Posterior cingulate gyrus (tissue), 11 donors: ENCODE measurements at places on chromosomes 4 and X.

GRCh38 chrX:39258331-39258730 is 457.1 kb downstream of the MID1IP1 start:
- DNase-seq = no peak

GRCh38 chr4:111632641-111633151 is 512.6 kb upstream of the FAM241A start:
- no peak for DNase-seq

DNA sequence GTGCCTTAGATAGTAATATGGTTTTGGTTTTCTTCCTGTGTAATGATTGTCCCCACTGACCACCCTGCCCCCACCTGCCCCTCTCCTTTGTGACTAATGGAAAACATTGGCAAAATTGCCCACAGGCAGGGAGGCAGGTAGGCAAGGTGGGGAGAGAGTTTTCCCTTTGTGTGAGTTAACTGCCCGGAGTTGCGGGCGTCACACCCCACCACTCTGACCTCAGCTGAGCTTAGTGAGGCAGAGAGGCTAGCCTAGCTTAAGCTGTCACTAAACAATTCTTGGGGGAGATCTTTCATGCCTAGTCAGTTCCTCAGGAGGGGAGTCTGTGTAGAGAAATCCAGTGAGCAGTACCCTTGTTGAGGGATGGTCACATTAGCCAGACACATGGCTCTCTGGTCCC is 245.3 kb downstream of the BCOR start:
- DNase-seq = no peak

- DNase-seq = no peak
Measured at GRCh38 chr4:158316264-158316663, 106.0 kb downstream of the TMEM144 start.

DNA sequence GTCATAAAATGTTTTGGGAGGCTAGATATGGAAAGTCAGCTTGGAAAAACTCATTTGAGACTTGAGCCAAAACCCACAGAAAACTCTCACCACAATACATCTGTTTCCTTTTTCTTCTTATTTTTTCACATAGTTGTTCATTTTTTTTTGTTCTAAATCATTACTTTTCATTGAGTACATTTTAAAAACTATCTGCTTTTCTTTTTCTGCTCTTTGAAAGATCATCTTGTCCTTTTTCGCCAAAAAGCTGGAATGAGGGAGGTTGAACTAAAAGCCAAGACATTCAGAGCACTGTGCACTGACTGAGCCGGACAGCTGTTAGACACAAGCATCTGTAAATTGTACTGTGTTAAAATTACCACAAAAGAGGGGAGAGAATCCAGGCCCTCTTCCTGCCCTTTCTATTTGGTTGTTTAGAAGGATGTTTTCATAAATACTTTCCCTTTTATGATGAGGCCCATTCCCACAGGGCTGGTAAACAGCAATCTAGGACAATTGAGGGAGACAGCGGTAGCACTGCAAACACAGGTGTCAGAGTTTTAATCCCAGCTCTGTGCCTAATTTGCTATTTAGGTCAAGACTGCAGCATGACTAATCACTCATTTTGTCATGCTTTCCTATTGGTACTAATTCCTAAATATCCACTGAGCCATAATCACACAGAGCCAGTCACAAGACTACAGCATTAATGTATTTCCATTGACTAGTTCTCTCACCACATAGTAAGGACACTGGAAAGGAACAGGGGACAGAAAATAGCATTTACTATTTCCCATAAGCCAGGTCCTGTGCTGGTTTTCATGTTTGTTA is 7.3 kb upstream of the RNF150 start:
- DNase-seq = no peak

DNA sequence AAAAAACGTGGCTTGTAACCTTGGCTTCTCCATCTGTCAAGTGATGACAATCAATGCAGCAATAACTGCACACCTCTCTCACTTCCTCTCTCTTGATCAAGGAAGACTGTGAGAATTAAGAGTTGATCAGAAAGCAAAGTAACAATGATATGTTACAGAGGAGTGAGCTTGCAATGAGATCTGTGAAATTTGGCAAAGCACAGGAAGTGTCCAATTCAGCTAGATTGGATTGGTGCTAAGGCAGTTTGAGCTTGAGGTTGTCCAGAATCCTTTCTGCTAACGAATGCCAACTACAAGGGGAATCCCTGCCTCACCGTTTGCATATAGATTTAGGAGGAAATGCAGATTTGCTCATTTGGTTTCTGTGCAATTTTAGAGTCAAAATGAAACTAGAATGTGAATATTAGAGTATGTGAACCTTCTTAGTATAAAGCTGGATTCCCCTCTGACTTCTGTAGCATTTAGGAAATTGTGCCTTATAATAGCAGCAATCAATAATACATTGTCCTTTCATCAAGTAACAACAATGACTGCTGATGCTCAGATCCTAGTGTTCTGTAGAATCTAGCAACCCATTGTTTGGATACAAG is 346.4 kb downstream of the PTTG2 start:
- DNase-seq = no peak

DNA sequence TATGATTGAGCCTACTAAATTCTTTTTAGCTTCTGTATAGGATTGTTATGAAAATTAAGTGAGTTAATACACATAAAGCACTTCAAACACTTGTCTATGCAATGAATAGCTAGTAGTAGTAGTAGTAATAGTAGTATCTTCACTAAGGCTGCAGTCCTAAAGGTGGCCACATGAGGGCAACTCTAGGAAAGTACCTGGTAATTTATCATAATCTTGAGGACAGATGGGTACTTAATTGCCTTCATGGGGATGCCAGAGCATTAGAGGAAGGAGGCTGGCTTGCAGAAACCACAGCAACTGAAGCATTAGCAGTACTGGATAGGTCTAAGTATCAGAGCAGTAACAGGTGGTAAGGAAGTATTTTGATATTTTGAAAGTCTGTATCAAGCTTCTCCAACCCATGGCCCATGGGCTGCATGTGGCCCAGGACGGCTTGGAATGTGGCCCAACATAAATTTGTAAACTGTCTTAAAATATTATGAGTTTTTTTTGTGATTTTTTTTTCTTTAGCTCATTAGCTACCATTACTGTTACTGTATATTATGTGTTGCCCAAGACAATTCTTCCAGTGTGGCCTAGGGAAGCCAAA is 17.3 kb downstream of the NIPAL1 start:
- DNase-seq = no peak

DNA sequence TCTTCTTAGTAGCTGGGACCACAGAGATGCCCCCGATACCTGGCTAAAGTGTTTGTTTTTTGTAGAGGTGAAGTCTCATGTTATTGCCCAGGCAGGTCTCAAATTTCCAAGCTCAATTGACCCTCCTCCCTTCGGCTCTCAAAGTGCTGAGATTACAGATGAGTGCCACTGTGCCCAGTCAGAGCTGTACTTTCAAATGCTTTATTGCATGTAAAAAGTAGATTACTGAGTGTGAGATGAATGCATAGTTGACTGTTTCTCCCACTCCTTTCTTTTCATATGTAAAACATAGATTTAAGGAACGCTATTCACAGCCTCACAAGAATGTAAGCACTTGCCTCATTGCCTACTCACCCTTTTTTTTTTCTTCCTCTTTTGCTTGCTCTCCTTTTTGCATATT is 984.4 kb upstream of the PABPC4L start:
- no peak for DNase-seq

GRCh38 chrX:151536571-151536970 is 26.9 kb upstream of the PASD1 start:
- DNase-seq = no peak

- DNase-seq = no peak
Measured at GRCh38 chr4:87783781-87784180, 15.6 kb upstream of the IBSP start.

GRCh38 chr4:105059337-105059736 is 87.3 kb upstream of the TET2 start:
- no peak for DNase-seq

DNA sequence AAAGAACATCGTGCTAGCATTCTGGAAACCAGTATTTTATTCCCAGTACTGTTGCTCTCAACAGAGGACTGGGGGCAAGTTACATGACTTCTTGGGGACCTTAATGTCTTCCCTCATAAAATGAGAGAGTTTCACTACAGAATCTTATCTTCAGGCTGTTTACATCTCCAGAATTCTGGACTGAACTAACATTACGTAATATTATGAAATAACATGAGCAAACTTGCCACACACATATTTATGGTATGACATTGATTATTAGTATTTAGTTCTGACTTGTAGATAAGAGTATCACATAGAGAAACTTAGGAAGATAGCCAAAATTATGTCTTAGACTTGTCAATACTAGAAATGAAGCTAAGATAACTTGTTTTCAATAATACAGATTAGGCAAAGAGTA is 68.0 kb downstream of the NFKB1 start:
- no peak for DNase-seq

DNA sequence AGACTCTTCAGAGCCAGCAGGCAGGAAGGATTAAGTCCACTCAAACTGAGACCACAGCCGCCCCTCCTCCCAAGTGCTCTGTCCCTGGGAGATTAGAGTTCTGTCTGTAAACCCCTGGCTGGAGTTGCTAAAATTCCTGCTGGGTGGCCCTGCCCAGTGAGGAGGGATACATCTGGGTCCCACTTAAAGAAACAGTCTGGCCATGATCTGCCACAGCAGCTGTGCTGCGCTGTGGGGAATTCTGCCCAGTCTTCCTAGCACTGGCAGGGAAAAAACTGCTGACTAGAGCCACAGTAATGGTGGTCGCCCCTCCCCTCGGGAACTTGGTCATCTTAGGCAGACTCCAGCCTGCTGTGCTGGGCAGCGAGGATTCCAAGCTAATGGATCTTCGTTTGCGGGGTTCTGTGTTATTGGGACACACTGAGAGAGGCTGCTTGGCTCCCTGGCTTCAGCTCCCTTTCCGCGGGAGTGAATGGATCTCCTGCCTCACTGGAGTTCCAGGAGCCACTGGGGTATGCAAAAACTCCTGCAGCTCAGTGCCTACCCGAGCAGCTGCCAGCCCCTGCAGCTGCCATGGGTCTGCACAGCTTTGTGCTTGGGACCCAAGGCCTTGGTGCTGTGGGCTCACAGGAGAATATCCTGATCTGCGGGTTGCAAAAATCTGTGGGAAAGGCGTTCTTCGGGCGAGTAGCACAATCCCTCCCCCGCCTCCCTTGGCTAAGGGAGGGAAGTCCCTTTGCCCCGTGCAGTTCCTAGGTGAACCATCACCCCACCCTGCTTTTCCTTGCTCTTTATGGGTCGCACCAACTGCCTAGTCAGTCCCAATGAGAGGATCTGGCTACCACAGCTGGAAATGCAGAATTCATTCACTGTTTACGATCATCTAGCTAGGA is 15.7 kb downstream of the ZXDB start:
- peak; percentile 73 for DNase-seq

DNA sequence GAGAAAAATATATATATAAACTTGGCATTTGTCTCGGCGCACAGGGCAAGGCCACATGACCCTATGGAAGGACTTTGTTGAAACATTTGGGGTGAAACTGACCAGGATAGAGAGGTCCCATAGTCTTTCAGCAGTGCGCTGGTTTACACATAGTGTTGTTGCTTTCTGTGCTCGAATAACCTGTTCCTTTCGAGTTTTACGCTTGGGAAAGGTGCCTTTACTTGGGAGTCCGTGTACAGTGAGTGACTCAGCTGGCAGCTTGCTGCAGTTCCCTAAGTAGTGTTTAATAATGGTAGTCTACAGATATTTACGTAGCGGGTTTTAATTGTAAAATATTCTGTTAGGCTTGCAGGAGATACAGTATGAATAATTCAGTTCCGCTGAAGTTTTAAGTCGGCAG is 578 bp downstream of the APOOL start:
- DNase-seq = no peak

- DNase-seq = no peak
Measured at GRCh38 chrX:6131287-6131686, 97.4 kb downstream of the NLGN4X start.

- no peak for DNase-seq
Measured at GRCh38 chr4:180710628-180711337, 1532.4 kb upstream of the TENM3 start.

GRCh38 chr4:122548886-122549630 is 71.8 kb downstream of the IL21 start:
- DNase-seq = no peak

DNA sequence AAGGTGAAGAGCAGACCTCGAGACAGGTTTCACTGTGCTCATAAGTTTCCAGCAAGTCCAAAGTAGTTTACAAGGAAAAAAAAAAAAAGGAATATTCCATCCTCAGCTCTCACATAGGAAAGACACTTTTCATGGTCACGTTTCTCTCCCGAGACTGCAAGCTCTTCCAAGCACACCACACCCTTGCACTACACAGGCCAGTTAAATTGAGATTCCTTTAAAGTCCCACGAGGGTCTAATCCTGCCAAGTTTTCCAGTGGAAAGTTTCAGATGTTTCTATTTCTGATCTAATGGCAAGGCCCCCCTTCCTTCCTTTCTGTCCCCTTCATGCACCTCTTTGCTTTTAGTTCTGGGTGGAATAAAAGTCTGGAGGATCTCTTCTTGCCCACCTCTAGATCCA is 67.9 kb upstream of the PCDH19 start:
- DNase-seq = no peak

GRCh38 chr4:67861513-67861912 is 22.3 kb downstream of the TMPRSS11D start:
- no peak for DNase-seq

DNA sequence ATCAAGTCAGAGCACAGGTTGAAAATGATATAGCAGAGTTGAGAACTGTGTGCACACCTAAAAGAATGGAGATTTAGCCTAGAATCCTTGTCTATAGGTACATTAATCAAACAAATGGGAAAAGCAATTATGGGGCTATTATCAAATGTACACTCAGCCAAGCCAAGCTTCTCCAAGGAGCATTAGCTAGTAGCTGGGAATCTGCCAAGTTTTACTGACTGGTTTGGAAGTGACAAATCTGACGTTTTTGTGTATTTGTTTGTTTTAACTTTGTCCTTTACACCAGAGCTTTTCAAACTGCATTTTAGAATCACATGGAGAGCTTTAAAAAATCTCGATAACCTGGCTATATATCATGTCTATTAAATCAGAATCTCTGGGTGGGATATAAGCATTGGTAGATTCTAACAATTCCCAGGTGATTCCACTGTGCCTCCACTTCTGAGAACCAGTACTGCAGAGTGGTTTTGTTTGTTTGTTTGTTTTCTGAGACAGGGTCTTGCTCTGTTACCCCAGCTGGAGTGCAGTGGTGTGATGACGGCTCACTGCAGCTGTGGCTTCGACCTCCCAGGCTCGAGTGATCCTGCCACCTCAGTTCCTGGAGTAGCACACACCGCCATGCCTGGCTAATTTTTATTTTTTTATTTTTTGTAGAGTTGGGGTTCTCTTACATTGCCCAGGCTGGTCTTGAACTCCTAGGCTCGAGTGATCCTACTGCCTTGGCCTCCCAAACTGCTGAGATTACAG is 279.8 kb downstream of the UNC5C start:
- no peak for DNase-seq

DNA sequence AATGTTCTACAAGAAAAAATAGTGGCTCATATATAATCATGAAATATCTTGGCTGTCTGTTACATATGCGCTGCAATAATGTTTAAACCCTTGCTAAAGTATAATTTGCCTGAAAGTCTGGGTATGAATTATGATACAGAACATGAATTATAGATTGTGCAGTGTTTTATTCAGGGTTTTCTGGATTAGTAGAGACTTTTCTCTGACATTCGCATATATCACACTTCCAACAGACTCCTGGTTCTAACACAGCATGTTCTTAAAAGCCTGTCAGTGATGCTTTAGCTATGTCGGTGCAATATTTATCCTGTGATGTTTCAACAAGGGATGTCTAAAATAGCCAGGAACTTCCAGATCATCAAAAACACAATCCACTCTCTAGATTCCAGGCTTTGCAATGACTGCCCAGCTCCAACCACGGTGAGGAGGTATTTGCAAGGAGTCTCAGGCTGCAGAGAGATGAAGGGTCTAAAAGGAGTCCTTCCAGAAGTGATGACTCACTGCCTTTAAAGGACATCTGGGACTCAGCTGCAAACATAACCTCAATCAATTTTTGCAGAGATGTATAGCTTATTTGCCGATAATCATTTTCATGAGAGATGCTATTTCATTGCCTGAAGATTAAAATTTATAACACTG is 69.4 kb downstream of the RWDD4 start:
- no peak for DNase-seq
